ENCODE measurements at places on chromosomes 4 and X. TPM values are rescaled to one million over a fixed set of nuclear protein-coding genes. Genes with fewer than 3 reads are reported as not detected.

- DNase-seq: no peak
Measured at GRCh38 chrX:7362111-7362510, 214.2 kb upstream of the PUDP start.

DNA sequence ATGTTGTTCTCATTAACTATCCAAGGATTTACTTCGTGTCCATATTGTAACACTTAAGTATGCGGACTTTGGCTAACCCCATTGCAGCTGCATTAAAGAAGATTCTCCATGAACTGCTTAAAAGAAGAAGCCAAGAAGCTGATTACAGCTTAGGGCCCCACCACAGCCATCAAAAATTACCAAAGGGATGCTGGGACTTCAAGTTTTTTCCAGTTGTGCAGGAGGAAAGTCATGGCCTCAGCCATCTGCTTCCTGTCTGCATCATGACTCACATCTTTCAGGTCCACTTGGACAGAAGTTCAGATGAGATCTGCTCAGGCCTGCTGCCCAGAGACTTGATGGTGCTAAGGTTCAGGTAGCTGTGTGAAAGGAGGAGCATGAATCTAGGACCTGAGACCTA is 38.8 kb upstream of the CAPN6 start:
- no peak for DNase-seq

DNA sequence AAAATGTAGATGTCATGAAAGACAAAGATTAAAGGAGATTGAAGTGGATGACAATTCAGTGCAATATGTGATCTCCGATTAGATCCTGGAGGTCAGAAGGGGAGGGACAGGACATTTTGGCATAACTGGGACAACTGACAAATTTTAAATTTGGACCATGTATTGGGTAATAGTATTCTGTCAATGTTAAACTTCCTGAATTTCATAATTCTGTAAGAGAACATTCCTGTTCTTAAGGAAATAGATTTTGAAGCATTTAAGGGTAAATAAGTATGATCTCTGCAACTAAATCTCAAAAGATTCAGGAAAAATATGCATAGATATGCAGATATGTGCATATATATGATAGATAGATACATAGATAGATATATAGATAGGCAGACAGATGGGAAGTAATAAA is 11.0 kb downstream of the ODAPH start:
- DNase-seq: no peak

- no peak for DNase-seq
Measured at GRCh38 chr4:109658871-109659410, 44.3 kb downstream of the CASP6 start.

DNA sequence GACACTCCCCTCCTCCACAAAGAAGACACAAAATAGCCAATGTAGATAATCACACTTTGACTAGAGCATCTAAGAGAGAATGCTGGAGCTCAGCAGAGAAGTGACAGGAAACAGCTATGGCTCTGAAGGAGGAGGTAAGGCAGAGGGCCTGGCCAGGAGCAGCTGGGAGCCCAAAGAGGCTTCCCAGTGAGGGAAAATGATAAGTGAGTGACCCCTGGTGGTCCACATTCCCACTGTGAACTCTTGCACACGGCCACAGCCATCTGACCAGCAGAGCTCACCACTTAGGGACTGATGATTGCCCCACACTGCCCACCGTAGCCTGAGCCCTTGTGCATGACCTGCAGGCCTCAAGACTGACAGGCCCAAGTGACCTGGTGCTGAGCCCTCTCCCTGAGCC is 162.7 kb upstream of the GALNTL6 start:
- no peak for DNase-seq

DNA sequence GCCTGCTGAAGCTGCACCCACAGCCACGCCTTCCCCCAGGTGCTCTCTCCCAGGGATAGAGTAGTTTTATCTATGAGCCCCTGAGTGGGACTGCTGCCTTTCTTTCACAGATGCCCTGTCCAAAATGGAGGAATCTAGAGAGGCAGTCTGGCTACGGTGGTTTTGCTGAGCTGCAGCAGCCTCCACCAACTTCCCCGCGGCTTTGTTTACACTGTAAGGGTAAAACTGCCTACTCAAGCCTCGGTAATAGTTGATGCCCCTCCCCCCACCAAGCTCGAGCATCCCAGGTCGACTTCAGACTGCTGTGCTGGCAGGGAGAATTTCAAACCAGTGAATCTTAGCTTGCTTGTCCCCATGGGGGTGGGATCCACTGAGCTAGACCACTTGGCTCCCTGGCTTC is 84.5 kb downstream of the PRKG2 start:
- no peak for DNase-seq

- DNase-seq: no peak
Measured at GRCh38 chr4:159770401-159770800, 667.5 kb downstream of the RAPGEF2 start.

Gene USP11
- 27.3 TPM for total RNA-seq

Gene TNIP3
- 18.9 TPM for total RNA-seq

Gene GPRASP2
- 0.16 TPM for total RNA-seq

Gene RNF212
- total RNA-seq: 1.8 TPM

Gene FAM114A1
- total RNA-seq: 0.23 TPM

Gene ARMCX4
- total RNA-seq: 3.1 TPM

Gene PNCK
- 0.36 TPM for total RNA-seq

Measured in activated CD4-positive, alpha-beta T cell treated with anti-CD3 and anti-CD28 coated beads, Interleukin-2, amount 10 ng/mL, durations not matched to agents 24 days and 14 days (primary cell).